ENCODE measurements at places on chromosomes 1 and 21.

- peak; percentile 34 for DNase-seq
Measured at GRCh38 chr1:71706029-71706671, 576.2 kb downstream of the NEGR1 start.

- no peak for DNase-seq
Measured at GRCh38 chr1:54968551-54968950, 11.9 kb upstream of the TMEM61 start.

DNA sequence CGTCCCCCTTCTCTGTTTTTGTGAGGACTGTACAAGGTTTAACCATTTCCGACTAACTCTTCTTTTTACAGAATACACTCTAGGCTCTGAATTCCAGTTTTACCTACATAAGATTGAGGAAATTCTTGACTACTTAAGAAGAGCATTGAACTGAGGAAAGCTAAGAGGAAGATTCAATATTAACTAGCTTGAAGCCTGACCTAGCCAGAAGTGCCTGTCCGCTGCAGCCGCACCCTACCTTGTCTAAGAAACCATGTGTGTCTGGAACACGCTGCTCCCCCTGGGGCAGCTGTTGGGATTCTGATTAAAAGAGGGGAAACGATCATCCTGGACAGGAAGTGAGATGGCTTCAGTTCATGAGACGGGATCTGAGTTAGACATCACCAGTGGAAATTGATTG, 28.9 kb downstream of the CA6 start:
- DNase-seq, result no peak

DNA sequence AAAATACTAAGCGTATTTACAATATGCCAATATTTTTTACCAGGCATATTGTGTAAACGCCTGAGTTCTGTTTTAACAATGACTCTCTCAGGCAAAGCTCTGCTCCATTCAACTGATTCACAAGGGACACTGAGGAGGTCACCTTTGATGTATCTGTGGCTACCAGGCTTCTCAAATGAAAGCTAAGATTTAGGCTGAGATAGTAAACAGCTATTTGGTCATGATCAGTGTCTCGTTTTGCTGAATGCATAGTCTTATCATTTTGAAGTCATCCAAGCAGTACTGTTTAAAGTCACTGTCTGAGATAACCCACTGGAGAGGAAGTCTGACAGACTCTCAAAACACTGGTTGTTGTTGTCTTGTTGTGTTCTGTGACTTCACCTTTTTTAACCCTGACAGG, 13.7 kb upstream of the PLPPR5 start:
- no peak for DNase-seq

DNA sequence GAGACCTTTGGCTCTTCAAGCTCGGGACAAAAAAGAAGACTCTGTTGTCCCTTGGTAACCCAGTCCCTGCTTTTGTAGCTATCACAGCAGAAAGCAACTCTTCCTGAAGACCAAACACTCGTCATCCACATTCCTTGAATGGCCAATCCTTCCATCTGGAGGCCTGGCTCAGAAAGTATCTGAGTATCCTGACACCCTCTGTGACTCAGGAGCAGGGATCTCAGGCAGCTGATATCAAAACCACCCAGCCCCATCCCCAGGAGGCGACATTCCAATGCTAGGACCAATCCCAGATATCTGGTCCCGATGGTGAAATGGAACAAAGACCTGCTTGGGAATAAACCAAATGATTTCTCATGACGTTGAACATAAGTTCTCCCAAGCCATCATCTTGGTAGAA, 112.5 kb downstream of the TAS1R2 start:
- no peak for DNase-seq

DNA sequence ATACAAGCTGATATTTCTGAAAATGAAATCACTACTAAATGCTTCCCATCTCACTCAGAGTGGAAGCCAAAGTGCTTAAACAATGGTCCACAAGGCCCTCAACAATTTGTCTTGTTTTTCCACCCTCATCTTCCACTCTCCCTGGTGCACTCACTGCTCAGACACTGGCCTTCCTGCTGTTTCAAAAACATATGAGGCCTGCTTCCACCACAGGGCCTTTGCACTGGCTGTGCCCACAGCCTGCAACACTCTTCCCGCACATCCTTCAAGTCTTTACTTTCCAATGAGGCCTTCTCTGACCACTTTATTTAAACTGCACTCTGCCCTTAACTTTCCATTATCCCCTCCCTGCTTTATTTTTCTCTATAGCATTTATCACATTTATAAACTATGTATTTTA, 53.8 kb downstream of the SYNJ1 start:
- DNase-seq, result no peak

GRCh38 chr1:26853156-26853555, 9.8 kb upstream of the SFN start:
- DNase-seq, result peak; percentile 5

- no peak for DNase-seq
Measured at GRCh38 chr1:12230549-12231275, 882 bp downstream of the VPS13D start.

DNA sequence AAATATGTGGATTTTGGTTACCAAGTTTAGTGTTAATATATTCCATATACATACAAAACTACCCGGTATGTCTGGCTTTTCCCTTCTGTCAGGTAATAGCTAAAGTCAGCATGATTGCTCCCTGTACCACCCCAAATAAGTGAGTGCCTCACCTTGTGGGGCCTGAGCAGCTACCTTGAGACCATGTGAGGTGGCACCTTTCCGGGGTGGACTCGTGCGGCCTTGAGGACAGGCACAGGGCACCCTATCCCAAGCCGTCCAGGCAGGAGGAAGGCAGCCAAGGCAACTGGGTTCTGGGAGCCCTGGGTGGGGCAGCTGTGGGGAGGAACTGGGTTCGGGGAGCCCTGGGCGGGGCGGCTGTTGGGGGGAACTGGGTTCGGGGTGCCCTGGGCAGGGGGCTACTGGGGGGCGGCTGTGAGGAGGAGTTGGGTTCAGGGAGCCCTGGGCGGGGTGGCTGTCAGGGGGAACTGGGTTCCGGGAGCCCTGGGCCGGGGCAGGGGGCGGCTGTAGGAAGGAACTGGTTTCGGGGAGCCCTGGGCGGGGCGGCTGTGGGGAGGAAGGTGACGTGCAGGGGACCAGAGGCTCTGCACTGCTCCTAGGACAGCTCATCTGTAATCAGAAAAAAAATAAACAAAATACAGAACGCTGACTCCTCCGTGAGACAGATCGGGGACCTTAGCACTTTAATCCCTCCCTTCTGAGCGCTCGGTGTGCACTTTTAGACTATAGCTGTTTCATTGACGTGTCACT, 63.3 kb downstream of the POFUT2 start:
- no peak for DNase-seq

- DNase-seq, result peak; percentile 6
Measured at GRCh38 chr1:96236156-96236739, 485.3 kb upstream of the PTBP2 start.

- DNase-seq, result peak; percentile 15
Measured at GRCh38 chr1:89065079-89065868, at the start of gene GBP1. Gene GBP1, minus strand, starts transcription at chr1:89065208. Its CDS starts 1,974 bp downstream, at chr1:89063234.

DNA sequence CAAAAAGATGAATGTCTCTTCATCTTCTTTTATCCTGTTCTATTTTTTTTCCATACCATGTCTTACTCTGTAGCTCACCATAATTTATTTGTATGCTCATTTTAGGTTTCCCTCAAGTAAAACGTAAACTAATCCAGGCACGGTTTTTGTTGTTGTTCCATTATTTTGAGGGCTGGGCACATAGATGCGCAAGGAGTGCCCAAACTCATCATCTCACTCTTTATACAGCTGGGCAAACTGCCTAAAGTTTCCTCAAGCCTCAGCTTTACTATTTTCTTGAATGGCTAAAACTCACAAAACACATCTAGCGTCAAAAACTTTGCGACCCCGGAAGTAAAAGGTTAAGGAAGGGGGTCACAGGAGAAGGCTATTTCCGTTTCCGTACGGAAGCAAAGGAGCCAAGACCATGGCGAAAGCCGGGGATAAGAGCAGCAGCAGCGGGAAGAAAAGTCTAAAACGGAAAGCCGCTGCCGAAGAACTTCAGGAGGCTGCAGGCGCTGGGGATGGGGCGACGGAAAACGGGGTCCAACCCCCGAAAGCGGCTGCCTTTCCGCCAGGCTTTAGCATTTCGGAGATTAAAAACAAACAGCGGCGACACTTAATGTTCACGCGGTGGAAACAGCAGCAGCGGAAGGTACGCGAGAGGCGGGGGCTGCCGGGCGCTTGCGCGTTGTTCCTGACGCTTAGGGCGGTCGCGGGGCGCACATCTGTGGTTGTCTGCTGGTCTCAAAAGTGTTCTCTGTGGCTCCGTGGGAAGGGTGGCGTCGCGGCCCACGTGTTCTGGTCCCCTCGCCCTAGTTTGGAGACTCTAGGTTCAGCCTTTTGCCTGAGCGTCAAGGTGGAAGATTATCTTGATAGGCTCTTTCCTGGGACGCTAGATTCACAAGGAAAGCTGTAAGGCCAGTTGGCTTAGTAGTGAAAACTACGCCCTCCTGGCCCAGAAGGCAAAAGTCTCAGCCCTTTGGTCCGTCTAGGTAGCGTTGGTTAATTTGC, at the start of gene RPF1:
Gene RPF1, plus strand, starts transcription at position 391 of the 993 bp plus-strand sequence. Its CDS starts 16 bp downstream, at position 407.
- peak; percentile 88 for DNase-seq

- DNase-seq, result no peak
Measured at GRCh38 chr1:232127190-232127589, 500.6 kb downstream of the DISC1 start.

DNA sequence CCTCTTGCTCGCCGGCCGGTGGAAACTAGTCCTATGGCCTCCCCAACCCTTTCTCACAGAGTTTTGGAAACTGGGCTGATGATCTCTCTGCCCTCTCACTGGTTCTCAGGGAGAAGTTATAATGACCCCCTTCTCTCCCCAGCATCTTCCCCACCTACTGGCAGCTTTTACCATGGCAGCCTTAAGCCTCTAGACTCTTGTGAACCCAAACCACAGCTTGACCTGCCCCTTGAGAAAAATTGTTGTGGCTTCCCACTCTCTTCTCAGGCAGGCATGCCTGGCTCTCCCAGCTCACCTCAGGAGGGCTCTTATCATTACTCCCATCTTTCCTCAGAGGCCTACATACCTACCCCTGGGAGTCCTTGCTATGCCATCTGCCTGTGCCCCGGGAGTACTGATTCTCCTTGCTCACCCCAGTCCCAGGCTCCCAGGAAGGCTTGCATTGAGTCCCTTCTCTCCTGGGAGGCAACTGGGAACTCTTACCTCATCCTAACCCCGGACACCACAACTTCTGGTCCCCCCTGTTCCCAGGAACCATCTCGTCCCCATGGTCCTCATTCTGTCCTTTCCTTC, 1.6 kb downstream of the NSUN4 start:
- DNase-seq, result no peak

- no peak for DNase-seq
Measured at GRCh38 chr1:177848577-177848976, 121.3 kb downstream of the SEC16B start.

DNA sequence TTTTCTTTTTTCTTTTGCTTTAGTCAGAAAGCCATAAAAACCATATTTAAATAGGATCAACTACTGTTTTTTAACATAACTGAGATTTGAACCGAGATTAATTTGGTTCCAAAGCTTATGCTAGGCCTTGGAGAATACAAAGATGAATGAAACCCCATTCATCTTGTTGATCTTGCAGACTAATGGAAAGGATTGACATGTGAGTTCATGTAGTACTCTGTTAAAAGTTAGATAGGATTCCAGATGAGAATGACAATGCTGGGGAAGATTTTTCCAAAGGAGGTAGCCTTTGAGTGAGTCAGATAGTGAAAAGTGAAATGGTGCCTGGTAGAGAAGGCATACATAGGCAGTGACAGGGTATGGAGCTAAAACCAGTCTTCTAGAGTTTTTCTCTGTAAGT, 22.7 kb downstream of the RBM15 start:
- DNase-seq, result no peak

DNA sequence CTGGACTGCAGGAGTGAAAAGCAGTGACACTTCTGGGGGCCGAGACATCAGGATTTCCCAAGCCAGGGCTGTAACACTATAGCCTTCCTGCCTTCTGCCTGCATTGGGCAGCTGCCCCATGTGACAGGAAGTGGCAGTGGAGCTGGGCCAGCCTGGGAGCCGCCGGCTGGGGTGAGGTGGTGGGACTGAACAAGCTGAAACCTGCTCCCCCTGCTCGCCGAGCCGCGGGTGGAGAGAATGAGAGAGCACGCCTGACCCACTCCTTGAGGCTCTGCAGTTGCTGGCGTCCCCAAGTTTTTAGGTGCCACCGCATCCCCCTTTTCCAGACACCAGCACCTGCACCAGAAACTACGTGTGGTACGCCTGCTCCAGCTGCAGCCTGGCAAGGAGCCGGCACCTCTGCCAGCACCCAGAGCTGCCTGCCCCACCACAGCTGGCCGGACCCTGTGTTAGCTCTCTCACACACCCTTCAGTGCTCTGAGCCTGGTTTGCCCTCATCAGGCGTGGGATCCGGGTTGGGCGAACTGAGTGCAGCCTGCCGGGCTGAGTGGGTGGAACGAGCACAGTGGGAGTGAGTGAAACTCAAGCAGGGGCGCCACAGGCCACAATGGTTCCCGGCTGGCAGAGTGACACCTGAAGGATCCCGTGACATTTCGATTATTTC, 119.4 kb downstream of the AKT3 start:
- no peak for DNase-seq

DNA sequence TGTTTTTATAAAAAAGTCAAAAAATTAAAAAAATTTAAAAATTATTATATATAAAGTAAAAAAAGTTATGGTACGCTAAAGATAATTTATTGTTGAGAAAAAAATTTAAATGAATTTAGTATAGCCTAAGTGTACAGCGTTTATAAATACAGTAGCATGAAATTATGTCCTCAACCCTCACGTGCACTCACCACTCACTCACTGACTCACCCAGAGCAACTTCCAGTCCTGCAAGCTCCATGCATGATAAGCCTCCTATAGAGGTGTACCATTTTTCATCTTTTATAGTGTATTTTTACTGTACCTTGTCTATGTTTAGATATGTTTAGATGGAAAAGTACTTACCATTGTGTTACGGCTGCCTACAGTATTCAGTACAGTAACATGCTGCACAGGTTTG, 5.1 kb downstream of the DISC1 start:
- no peak for DNase-seq

- no peak for DNase-seq
Measured at GRCh38 chr21:37061926-37062592, 10.8 kb downstream of the PIGP start.

- no peak for DNase-seq
Measured at GRCh38 chr1:16630661-16631247, 17.4 kb upstream of the NBPF1 start.

Measured in KG1 (cell line).